GM19239 (cell line): ENCODE measurements at places on chromosomes 3 and 15.

DNA sequence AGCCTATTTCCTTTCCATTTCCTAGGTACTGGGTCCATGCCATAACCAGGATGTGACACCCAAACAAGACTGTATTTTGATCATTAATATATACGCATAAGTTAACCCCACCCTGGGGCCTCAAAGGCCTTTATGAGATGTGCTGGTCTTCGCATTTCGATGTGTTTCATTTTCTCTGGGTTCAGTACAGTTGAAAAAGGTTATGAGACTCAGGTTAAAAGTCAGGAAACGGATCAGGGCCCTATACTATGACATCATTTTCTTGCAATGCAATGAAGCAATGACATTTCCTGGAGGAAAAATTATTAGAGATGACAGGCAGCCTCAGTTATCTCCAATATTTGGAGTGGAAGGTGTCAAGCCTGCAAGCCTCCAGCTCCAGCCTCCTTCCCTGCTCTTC lies 31.7 kb downstream of the TMEM212 start:
- DNase-seq = no peak

DNA sequence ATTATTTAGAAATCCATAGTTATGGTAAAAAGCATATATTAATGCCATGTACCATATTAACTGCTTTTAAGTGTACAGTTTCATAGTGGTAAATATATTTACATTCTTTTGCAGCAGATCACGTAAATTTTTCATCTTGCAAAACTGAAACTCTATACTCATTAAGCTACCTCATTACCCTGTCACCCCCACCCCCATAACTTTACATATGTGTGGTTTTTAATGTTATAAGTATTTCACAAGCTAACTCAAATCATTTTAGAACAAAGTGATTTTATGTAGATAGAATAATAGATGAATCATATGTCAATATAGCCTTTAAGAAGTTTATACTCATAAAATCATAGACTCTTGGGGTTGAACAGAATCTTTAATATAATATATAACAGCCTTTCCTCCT lies 7.1 kb upstream of the TP63 start:
- no peak for DNase-seq

DNA sequence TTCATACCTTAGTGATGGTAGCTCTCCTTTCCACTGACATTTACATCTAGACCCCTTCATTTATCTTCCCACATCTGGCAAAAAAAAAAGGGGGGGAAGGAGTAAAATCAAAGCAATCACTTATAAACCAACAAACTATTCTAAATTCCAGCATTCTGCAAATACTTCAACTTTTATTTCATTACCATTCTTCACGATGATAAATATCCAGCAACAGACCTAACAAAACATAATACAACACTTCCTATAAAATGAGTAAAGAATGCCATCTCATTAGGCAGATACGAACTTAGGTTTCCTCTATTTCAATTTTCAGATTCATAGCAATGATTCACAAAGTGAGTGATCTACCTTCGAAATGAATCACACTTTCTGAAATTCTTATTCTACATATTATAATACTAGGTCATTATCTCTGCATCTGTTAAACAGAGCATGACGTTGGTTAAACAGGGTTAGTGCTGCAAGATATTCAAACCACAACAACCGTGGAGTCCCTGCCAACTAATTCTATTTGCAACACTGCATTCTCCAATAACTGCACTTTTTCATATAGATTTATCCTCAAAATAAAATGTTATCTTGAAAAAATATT lies at the start of gene LRRFIP2:
Gene LRRFIP2 (minus strand): TSS at position 51 of the 595 bp plus-strand sequence. CDS start 25,599 bp downstream, outside the sequence.
- DNase-seq = no peak

- DNase-seq = no peak
These were observed 94.0 kb upstream of the UMPS start for GRCh38 chr3:124636101-124636862.

DNA sequence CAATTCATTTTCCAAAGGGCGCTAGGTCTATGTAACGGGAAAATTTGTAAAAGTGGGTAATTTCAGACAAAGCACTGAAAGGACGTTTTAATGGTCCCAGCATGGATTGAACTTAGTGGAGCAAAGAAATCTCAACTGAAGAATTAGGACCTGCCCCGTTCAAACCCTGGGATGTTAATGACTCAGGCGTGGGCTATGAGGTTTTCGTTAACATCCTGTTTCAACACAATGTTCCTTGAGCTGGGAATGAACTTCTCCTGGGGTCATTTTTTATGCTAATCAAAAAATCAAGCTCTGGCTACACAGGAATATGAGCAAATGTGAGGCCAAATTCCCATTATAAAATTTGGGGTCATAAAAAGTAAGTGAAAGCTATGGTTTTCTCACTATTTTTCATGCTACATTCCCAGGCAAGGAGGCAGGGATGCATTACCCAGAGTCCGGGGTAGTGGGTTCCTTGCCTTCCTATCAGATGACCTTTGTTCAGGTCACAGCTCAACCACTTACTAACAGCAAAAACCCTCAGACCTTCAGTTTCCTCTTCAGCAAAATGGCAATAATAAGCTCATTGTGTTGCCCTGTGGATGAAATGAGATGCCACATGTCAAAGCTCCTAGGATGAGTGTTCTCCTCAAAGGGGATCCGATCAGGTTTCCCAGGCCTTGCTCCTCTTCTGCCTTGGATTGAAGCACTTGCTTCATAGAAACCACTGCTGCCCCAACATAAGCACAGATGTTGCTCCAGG lies 271.4 kb downstream of the ARRDC4 start:
- no peak for DNase-seq
